ENCODE measurements at places on chromosomes 5 and 9. TPM values are rescaled to one million over a fixed set of nuclear protein-coding genes. Genes with fewer than 3 reads are reported as not detected.

Gene VCAN
- total RNA-seq, result 261 TPM

Gene PRELID2
- total RNA-seq, result 1.2 TPM

Gene BTNL8
- not detected for total RNA-seq

Gene RNF224
- total RNA-seq, result not detected

Gene TSSK1B
- total RNA-seq, result 0.26 TPM

Gene PCDHGA10
- total RNA-seq, result 11.8 TPM

Gene SLC22A4
- 3.4 TPM for total RNA-seq

Gene TIMD4
- total RNA-seq, result not detected

Gene SLC6A7
- total RNA-seq, result not detected

Gene HTR1A
- total RNA-seq, result not detected

Gene KIF4B
- total RNA-seq, result 0.08 TPM

Gene ACTL7B
- total RNA-seq, result not detected

Gene MLLT3
- 29.1 TPM for total RNA-seq

Gene PCAT7
- total RNA-seq, result not detected

Gene CFAP77
- not detected for total RNA-seq

Gene DOLK
- 28.2 TPM for total RNA-seq

Gene STC2
- total RNA-seq, result 162 TPM

Gene ZNF454
- total RNA-seq, result 1.2 TPM

Gene PCDHB16
- 0.13 TPM for total RNA-seq

Gene FAM153A
- not detected for total RNA-seq

Gene LCN12
- total RNA-seq, result not detected

Gene CBY3
- total RNA-seq, result not detected

Gene SNCAIP
- 2.6 TPM for total RNA-seq
